Fibroblast of villous mesenchyme (primary cell): ENCODE measurements at places on chromosomes 5 and 9. TPM values are rescaled to one million over a fixed set of nuclear protein-coding genes. Genes with fewer than 3 reads are reported as not detected.

ANKRD31 gene
- total RNA-seq, result under 0.01 and 0.32 TPM in 2 replicates

GALNT10 gene
- 40.6 and 57.7 TPM in 2 replicates for total RNA-seq

AQP3 gene
- 0.86 and 0.97 TPM in 2 replicates for total RNA-seq

ACER2 gene
- 0.64 and 4.7 TPM in 2 replicates for total RNA-seq

PCDHB4 gene
- under 0.01 TPM in 2 replicates for total RNA-seq

ACOT12 gene
- not detected in 2 replicates for total RNA-seq

IL5 gene
- total RNA-seq, result not detected in 2 replicates

GAPVD1 gene
- 72.8 and 88.9 TPM in 2 replicates for total RNA-seq

NUDT12 gene
- 12.9 and 19.9 TPM in 2 replicates for total RNA-seq

ANXA2R gene
- total RNA-seq, result 2.9 and 3.9 TPM in 2 replicates

GRXCR2 gene
- not detected in 2 replicates for total RNA-seq

FREM1 gene
- total RNA-seq, result 0.32 and 0.86 TPM in 2 replicates

CXCL14 gene
- total RNA-seq, result not detected in 2 replicates

SAPCD2 gene
- 5.2 TPM in 2 replicates for total RNA-seq

FUT7 gene
- total RNA-seq, result not detected in 2 replicates

ITGA1 gene
- total RNA-seq, result 104 and 154 TPM in 2 replicates
